ENCODE measurements at places on chromosomes 1 and 21.

- DNase-seq = no peak
These were observed 4.0 kb upstream of the SLC35A3 start for GRCh38 chr1:99965646-99966375.

DNA sequence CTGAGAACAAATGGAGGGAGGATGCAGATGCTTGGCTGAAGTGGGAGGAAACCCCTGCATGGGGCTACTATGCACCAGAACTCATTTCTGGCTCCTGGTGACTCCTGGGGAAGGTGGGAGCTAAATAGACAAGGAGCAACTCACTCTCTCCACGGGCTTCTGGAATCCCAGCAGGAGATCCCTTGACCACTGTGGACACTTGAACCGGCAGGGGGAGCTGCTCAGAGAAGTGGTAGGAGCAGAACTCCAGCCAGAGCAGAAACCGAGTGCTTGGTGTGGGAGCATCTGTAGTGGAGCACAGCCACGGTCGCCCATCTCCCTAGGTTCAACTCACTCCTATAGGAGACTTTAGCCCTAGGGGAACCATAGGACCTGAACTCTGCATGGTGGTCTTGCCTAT lies 205.6 kb upstream of the GJB5 start:
- DNase-seq = no peak

- no peak for DNase-seq
These were observed 6.4 kb upstream of the NBPF11 start for GRCh38 chr1:148158341-148159003.

GRCh38 chr21:40349591-40349990 lies 482.4 kb downstream of the PCP4 start:
- no peak for DNase-seq

DNA sequence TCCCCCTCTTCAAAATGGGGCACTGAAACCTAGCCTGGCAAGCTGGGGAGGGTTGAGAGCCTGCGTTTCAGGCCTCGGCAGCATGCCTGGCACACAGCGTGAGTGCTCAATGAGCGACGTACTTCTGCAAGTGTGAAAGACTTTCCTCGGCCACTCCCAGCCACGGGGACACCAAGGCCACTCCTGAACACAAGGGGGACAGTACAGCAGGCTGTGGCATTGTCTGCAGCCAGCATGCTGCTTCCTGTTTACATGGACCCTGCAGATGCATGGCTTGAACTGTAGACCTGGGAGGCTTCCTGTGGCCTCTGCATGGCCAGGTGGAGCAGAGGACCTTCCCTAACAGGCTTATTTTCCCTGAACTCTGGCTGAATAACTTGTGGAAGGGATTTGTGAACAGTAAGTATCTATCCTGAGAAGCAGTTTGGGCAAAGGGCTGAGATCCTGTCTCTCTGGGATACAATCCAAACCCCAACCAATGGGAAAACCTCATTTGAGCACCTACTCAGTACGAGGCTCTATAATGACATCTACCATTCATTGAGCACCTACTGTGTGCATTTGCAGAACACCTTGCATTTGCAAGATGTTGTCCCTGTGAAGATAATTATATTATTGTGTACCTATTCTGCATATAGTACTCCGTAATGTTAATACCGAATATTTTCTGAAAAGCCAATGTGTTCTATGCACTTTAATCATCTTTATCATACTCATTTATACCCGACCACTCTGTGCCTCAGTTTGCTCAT lies 9.9 kb upstream of the HSPG2 start:
- DNase-seq = no peak

- peak; percentile 35 for DNase-seq
These were observed 10.0 kb downstream of the TPM3 start for GRCh38 chr1:154181944-154182343.

DNA sequence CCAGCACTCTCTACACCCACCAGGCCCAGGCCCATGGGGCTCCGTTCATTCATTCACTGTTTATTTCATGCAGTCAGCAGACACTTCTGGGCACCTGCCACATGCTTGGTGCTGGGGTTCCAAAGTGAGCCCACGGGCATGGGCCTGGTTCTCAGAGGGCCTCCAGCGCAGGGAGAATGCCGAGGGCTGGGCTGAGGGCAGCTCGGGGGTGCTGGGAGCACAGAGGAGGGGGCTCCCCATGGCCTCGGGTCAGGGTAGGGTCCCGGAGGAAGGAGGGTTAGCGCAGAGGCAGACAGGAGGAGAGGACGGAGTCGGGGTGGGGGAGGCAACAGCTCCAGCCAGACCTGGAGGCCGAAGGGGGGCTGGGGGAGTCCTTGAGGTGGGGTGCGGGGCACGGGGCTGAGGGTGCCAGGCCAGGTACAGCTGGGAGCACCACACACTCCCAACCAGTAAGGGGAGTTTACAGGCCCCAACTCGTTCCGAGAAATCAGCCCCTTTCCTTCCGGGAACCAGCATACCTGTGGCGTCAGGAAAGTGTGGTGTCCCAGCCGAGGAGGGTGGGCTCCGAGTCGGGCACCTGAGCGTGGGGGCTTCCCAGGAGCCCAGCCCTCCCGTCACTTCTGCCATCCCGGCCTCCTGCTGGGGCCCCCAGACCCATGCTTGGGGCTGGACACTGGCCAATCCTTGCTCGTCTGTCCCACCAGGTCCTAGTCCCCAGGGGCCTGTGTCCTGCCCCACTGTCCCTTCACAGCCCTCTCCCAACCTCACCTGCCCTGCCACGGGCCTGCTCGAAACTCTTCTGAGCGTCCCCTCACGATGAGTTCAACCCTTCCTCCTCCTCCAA lies 10.8 kb downstream of the ARHGEF16 start:
- DNase-seq = no peak

DNA sequence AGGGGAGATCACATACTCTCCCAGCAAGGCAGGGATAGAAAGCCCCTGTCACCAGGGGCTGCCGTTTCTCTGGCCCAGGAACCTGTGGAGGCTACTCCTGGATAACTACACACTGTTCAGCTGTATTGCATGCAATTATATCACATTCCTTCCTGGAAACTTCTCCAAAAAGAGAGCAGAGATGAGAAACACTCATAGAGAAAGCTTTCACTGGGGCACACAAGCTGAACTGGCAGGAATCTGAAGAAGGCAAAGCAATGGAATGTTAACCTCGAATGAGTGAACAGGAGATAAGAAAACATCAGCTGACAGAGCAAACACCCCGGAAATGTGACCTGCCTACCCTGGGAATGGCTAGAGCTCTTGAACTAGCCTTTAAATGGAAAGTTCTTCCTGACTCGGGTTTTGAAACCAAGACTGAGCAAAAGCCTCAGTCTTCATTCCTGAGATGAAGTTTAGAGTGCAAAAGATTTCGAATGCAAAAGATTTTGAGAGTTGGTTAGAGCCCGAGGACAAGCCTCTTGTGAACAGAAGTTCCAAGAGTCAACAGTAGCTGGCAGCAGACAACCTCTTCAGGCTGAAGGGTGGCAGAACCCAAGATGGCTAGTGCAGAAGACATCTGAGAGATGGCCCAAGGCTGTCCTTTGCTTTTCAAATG lies 32.3 kb downstream of the CCN1 start:
- no peak for DNase-seq

DNA sequence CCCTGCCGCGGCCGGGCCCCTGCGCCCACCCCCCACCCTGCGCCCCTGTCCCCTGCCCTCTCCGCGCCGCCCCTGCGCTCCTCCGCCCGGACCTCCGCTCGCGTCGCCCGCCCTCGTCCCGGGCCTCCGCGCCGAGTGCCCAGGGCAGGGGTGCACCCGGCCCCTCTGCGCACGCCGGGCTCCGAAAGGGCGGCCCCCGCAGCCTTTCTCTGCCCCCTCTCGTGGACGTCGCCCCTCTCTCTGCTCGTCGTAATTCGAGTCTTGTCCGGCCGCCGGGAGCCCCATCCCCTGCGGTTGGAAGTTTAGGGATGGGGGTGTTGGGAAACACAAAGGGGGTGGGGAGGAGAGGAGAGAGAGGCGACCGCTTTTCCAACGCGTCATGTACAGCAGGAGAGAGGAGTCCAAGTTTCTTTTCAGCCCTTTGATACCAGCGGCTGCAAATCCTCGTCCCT lies 407 bp downstream of the GALNT2 start:
- no peak for DNase-seq

GRCh38 chr1:166165661-166166328 lies 1.0 kb downstream of the FAM78B start:
- no peak for DNase-seq

DNA sequence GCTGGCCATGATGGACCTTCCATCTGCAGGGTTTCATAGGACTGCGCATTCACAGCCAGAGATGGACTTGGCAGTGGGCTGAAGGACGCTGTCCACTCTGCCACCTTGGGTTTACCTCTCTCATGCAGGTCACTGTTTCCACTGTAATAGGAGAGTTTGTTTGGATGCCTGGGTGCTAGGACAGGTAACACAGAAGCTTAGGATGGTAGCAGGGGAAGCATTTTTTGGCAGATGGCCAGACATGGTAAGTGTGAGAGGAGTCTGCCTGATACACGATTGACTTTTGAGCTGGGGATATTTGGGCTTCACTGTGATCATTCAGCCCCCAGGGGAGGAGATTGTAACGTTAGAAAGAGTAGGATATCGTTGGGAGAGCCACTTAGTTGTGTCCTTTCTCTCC lies 11.8 kb downstream of the PSEN2 start:
- no peak for DNase-seq

- no peak for DNase-seq
These were observed 102.4 kb downstream of the SLC45A1 start for GRCh38 chr1:8420318-8420717.

DNA sequence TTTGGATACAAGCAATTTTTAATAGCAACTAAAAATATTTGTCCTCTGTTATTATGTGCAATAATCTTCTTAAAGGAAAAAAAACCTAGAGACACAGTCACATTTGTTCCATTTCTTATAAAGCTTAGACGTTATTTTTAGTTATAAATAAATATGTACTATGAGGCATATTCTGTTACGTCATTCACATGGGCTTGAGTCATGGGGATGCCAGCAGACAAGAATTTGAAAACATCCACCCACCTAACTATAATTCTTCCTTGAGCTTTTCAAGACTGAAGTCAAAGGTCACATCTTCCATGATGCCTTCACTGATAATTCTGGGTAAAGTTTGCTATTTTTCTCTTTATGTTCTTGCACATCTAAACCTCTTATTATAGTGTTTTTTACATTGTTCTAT lies 268.8 kb downstream of the KCTD3 start:
- no peak for DNase-seq
